ENCODE measurements at places on chromosomes 12 and 14.

DNA sequence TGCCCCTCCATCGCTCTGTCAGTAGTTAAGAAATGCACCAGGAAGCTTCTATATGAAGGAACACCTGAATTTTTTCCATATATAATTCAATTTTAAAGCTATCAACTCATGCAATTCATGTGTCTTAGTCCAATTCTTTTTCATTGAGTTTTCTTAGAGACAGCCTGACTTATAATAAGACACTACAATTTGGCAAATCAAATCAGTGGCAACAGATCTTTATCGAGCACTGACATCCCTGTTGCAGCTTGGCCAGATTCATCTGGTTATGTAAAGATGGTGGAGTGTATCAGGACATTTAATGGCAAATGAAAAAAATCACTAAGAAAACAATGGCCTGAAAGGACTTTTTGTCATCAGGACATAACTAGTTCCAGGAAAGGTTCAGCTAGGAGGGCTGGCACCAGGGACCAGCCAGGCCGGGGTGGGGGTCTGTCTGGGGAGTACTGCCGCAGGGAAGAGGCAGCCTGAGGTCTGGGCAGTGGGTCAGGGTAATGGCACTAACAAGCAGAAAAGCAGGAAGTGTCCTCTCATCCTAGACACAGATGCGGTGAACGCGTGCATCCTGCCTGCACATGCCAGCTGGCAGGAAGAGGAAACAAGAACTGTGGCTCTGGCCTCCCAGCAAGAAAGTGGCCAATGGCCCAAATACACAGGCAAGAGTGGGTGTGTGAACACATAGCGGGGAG lies 100.5 kb upstream of the LMNTD1 start:
- DNase-seq: no peak

DNA sequence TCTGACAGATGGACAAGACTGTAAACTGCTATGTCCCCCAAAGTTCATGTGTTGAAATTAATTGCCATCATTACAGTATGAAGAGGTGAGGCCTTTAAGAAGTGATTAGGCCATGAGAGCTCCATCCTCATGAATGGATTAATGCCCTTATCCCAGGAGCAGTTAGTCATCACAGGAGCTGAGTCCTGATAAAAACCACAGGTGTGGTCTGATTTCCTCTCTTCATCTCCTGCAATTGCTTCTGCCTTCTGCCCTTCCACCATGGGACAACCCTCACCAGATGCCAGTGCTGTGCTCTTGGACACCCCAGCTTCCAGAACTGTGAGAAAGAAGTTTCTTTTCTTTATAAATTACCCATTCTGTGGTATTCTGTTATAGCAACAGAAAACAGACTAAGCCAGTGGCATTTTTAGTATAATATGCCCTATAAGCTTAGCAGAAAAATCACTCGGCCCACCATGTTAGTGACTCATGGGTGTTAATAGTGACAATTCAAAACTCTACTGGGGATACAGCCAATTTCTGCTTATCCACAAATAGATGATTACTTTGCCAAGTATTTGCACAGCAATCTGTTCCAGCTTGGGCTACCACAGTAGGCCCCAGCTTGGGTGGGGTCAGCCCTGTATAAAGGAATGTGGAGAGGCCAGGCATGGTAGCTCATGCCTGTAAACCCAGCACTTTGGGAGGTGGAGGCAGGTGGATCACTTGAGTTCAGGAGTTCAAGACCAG lies 129.0 kb upstream of the BCL2L14 start:
- peak; percentile 97 for DNase-seq

DNA sequence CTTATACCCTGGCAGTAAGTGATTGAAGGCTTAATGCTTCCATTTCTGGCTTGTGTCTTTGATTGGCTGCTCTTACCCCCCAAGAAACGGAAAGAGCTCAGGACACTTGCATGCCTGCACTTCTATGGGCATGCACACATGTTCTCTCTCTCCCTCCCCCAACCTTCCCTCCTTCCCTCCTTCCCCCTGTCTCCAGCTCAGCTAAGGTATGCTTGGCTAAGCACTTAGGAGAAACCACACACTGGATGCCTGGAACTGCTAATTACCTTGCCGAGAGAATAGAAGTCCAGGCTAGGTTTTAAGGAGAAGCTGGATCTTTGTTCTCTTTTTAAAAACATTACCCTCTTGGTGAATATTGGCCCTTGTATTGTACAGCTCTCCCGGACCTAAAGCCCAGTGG lies 1072.8 kb upstream of the TMEM132C start:
- peak; percentile 53 for DNase-seq

DNA sequence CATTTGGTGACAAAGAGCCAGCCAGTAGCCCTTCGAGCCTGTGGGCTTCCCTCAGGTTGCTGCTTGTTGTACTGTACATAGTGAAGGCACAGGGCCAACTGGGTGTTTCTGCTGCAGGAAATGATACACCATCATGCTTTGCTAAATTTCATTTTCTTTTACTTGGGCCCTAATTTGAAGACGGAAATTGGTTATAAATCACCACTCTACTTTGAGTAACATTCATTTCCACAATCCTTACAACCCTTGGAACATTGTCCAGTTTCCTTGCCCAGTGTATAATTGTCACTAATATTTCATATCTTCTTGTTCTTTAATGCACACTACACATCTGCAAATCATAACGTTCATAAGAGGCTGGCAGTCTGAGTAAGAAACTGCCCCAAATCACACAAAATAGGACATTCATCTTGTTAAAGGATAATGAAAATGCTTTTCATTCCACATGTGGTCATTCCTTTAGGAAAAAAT lies 30.2 kb downstream of the MSRB3 start:
- DNase-seq: peak; percentile 20

DNA sequence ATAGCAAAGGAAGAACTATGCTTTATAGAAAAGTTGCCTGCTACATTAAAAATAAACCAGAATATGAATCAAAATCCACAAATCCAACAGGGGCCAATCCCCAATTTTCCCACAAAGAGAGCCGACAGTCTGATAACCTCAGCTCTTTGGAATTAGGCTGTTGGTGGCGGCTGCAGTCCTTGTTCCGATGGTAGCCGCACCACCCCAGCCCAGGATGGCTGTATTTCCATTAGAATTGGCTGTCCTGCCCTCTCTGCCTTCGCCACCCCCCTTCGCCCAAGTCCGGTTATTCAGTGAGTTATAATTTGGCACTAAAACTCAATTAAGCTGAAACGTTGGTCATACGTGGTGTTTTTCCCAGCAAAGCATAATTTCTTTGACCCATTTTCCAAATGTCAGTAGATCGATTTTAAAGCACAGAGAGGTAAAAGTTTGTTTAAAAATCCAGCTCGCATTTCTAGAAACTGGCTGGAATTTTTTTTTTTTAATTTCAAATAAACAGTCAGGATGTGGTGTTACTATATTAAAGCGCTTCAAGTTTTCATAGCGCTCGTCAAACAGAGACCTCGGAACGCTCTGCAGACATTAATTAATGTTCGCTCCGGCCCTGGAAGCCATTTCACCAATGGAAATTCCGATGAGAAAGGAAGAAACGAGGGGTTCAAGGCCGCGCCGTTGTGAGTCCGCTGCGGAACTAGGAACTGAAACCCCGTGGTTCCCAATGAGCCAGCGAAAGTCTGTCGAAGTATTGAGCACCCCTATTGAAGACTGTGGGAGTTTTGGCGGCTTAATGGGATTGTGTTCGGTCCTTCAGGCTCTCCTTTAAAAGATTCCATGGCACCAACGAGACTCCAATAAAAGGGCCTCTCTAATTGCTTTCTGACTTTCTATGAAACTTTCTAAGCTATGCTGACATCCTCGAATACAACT lies 104.8 kb upstream of the DIO3 start:
- DNase-seq: no peak

DNA sequence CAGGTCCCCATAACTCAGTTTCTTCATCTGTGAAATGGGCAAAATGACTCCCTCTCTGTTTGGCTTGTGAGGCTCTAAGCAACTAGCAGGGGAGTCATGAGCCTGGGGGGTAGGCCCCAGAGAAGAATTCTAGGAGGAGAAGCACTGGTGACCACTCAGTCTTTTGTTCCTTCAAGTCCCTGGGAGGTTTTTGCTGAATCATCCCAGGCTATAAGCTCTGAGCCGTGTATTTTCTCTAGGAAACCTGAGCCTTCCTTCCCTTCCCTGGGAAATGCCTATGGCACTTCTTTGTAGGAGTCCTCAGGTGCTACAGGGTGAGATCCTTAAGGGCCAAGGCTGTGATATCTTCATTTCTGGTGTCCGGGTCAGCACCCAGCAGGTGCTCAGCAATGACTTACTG lies 4.5 kb downstream of the RPH3A start:
- DNase-seq: no peak

DNA sequence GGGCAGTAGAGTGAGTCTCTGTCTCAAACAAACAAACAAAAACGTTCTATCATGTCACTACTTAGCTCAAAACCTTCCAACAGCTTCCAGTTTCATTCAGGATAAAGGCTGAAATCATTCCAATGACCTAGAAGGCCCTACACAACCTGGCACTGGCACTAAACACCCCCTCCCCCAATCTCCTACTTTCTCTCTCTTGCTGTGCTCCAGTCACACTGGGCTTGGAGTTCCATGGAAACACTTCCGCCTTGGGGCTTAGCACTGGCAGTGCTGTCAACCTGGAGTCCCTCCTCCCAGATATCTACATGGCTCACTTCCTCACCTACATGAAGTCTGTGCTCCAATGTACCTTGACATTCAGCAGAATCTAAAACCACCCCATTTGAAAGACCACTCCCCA lies 65.0 kb upstream of the SINHCAF start:
- DNase-seq: no peak

Measured in astrocyte (in vitro differentiated cells and primary cell).